ENCODE measurements at places on chromosomes 4 and X.

GRCh38 chr4:11604821-11605220 lies 176.1 kb upstream of the HS3ST1 start:
- no peak for DNase-seq

- no peak for DNase-seq
These were observed 332.7 kb downstream of the UNC5C start for GRCh38 chr4:95215991-95216605.

GRCh38 chr4:186781032-186781917 lies 57.6 kb upstream of the FAT1 start:
- DNase-seq, result no peak

- DNase-seq, result no peak
These were observed 236.9 kb downstream of the AR start for GRCh38 chrX:67780694-67781109.

DNA sequence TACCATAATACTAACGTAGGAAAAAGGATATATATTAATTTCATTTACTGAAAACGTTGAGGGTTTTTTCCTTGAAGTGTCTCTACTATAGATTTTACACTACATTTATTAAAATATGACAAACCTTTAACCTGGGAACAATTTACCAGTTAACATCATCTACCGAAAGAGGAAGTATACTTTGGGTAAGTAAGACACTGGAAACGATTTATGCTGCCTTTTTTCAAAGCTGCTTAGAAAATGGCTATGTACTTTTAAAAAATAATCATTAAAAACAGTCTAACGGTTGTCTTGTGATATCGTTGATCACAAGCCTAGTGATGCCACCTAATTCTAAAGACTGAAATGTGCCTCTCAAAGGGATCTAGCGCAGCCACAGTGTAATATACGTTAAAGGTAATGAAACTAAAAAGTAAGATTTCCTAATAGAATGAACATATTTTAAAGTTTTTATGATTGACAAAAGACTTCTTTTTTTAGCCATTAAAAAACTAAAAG lies 50.4 kb downstream of the STX18 start:
- DNase-seq, result no peak

DNA sequence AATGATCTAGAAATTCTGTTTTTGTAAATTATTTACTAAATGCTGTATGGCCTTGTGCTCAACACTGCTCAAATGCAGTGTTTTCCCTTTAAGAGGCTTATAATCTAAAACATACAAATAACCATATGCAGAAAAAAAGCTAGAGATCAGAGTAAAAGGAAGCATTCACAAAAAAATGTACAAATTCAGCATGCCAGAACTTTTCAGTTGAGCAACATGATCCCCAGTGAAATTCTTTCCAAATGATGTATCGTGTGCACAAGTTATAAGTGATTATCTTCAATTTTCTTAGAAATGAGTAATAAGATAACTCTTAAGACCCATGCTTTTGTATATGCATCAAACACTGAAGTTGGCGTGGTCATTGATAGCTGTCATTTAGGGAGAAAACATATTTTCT lies 5.0 kb downstream of the GPC3 start:
- no peak for DNase-seq

DNA sequence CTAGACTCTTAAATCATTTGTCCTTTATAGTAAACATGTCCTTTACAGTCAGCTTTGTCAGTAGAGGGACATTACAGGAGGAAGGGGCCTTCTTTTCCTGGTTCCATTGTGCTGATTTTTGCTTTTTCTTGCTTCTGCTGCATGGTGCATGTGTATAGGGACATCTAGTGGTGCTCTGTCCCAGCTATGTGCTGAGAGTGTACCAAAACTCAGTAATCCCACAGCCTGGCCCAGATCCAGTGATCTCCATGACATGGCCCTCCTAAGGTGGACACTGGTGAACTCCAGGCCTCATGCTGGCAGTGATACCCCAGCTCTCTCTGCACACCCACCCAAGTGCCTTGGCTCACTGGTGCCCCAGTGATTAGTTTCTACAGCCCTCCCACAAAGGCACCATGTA lies 45.2 kb downstream of the MAGEB17 start:
- DNase-seq, result no peak

GRCh38 chr4:176001151-176002006 lies 64.3 kb upstream of the WDR17 start:
- DNase-seq, result no peak

DNA sequence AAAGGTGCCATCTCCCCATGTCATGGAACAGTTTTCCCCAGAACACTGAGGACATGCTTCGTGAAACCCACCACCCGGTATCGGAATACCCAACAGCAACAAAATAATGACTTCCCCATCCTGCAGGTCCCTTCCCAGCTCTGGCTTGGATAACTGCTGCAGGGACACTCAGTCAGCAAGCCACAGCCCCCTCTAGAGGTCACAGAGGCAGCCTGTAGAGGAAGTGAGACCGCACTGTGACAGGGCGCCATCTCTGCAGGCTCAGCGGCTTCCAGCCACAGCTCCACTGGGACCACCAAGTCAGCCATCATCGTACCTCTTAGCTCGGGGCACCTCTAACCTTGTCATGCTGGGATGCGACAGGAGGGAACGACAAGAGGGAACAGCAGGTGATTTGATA lies 315.9 kb downstream of the LDB2 start:
- DNase-seq, result no peak

GRCh38 chr4:48016141-48017107 lies at the start of the genes CNGA1 and NIPAL1:
CNGA1 (minus strand) TSS chr4:48016681; CDS start chr4:47952689, 63,992 bp downstream.
NIPAL1 (plus strand) TSS chr4:48016772; CDS start chr4:48016840, 68 bp downstream.
- DNase-seq, result peak; percentile 51

- DNase-seq, result no peak
These were observed 26.0 kb downstream of the SH3TC1 start for GRCh38 chr4:8224975-8225625.

GRCh38 chrX:13149702-13150350 lies 105.4 kb upstream of the FAM9C start:
- DNase-seq, result no peak

GRCh38 chrX:116111497-116111896 lies 59.0 kb upstream of the AGTR2 start:
- no peak for DNase-seq

GRCh38 chrX:23332101-23332887 lies 2.4 kb upstream of the PTCHD1 start:
- no peak for DNase-seq

- no peak for DNase-seq
These were observed 113.5 kb downstream of the NAA11 start for GRCh38 chr4:79212311-79212710.

DNA sequence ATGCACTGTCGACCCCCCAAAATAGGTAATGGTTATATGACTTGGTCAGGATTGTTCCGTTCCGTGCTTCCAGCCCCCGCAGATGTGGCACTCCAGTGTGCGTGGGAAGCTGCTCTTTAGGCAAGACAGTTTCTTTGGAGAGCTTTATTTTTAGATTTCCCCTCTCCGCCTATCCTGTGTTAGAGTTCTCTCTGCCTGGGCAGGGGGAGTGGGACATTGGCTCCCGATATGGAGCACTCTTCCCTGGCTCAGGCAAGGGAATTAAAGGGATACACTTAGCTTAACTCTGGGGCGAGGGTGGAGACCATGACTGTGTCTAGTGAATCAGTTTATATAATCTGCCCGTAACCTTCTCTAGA lies 36.0 kb downstream of the DLG3 start:
- DNase-seq, result no peak

DNA sequence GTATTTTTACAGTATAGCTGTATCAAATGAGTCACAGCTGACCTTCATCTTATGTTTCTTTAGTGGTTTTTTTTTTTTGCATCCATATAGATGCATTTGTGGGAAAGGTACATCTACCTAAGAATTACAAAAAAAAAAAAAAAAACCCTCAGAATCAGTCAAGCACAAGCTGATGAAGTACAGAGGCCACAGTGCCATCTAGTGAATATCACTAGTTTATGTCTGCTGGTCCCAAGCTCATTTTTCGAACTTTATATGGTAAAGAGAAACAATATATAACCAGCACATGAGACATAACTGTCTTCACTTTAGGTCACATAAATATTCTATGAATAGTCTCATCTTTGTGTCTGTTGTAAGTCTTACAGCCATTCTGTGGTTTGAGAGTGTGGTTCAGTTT lies 220.1 kb downstream of the DLG3 start:
- DNase-seq, result no peak

- DNase-seq, result no peak
These were observed 49.6 kb downstream of the SMAD1 start for GRCh38 chr4:145531223-145531622.

- no peak for DNase-seq
These were observed 320.0 kb downstream of the ADGRL3 start for GRCh38 chr4:61520166-61520565.

DNA sequence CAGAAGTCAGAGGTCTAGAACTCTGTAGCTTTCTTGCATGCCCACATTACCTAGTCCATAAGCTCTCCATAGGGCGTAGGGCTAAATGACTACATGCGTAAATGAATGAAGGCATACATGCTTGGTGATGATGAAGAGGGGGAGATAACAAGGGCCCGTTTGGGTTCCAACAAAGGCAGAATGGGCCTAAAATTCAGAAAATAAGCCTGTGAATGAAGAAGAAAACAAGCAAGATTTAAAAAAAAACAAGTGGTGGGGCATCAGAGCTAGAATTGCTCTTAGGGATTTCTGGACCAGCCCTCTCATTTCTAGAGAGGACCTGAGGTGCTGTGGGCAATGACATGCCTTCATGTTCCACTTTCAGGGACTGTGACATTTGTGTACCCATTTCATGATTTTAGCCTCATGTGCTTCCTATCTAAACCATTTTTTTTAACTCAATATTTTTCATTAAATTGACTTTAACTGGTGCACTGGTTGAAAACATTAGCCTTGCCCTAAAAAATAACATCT lies 12.1 kb downstream of the GPRIN3 start:
- peak; percentile 51 for DNase-seq

GRCh38 chr4:42445038-42445437 lies 47.8 kb downstream of the SHISA3 start:
- DNase-seq, result no peak

DNA sequence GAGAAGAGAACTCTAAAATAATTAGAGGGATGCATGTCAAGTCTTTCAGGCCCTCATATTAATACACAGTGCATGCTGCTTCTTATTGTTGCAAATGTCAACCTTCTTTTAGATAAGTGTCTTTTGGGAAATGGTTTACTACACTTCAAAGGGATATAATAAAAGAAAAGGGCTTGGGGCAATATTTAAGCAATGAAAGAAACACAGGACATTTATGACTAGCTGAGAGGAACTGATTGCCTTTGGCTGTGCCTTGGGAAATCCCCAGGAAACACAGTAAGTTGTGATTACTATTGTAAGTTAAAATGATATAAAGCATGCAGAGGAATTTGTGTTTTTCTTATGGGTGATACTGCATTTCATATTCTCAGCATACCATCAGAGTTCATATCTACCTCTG lies 1036.2 kb upstream of the GRID2 start:
- no peak for DNase-seq

- DNase-seq, result no peak
These were observed 47.1 kb downstream of the FAM193A start for GRCh38 chr4:2583517-2583916.

DNA sequence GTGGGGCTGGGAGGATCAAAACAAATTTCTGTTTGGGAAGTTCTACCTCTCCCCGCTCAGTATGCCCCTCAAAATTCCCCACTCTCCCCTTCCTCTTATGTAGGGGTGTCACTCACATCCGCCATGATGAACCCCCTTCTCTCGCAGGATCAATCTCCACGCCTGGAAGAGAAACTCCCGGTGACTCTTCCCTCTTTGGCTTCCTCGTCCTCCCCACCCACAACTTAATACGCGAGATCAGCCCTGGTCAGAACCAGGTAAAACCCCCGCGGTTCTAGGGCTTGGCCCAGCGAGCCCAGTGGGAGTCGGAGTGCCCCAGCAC lies 427 bp downstream of the LAMTOR3 start:
- no peak for DNase-seq

DNA sequence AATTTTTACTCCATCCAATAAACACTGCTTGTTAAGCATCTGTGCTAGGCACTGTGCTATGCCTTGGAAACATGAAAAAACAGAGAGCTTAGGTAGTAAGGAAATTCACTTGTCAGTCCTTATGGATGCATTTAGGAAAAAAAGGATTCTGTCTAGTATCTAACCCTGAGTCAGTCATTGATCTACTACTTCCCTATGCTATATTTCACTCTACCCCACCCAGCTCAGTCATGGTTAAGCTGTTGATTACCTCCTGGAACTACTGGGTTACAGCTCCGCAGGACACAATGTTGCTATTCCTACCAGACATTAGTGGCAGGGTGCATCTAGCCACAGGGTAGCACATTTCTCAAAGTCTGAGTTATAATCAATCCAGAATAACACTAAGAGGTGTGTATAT lies 2.9 kb upstream of the USP53 start:
- no peak for DNase-seq

DNA sequence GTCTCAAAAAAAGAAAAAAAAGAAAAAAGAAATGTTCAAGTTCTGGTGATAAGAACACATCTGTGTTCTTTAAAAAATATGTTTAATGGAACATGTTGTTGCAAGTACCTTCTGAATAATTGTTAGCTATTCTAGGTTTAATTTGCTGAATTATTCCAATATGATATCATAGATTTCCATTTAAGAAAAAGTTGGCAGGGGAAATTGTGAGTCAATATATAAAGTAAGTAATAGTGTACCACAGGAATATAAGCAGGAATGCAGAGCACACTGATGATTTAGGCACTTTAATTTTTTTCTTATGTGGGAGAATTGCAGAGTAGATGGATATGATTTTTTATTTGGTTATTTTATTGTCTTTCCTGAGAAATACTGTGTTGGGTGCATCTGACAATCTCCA lies 190.7 kb downstream of the RPA4 start:
- DNase-seq, result no peak

DNA sequence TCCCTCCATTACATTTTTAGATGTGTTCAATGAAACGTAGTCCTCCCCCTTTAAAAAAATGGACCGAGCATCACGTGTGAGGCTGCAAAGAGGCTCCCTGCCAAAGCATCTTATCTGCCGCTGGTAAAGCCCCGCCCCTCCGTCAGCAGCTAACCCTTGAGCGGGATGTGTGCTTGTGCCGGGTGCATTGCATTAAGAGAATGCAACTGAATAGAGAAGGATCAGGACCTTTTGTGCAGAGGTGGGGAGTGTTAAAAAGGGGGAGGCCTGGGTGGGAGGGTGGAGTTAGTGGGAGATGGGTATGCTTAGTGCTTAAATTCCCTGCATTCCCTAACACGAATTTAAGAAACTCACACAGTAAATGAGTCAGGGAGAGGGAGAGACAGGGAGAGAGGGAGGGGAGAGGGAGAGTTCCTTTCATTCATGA lies 66.0 kb downstream of the TBL1X start:
- DNase-seq, result peak; percentile 39

DNA sequence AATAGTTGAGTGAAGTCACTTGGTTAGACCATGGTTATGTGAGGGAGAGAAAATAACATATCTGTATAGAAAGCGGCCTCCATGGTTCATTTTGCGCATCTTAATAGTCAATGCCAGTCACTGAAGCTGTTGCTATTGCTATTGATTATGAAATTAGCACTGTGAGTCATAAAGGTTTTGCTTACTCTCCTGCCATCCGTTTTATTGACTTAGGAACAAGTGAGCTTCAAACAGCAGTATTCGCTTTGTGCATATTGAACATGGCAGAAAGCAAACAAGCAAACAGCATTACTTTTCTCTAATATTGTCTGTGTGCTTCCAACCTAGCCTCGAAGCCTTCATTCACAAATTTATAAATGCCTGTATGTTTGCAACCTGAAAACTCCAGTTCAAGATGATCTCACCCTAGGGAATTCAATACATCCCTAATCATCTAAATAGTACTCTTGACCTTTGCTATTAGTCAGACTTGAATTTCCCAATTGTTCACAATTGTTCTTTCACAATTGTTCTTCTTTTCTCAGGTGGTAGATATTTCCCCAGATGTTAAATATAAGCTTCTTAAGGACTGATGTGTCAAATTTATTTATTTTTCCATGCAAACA lies 55.9 kb upstream of the GABRA2 start:
- DNase-seq, result no peak

All from T-helper 2 cell treated with Interferon-gamma antibody and Interleukin-4, amounts not matched to agents 5 μg/mL and 100 μg/mL, for 36 hours (primary cell).